ENCODE measurements at places on chromosomes 7 and 10. TPM values are rescaled to one million over a fixed set of nuclear protein-coding genes. Genes with fewer than 3 reads are reported as not detected.
A peak's percentile ranks its signal among the peaks of the same experiment; 100 is the strongest.

Gene CPA4
- total RNA-seq, result not detected

Gene FOXI2
- total RNA-seq, result not detected

DNA sequence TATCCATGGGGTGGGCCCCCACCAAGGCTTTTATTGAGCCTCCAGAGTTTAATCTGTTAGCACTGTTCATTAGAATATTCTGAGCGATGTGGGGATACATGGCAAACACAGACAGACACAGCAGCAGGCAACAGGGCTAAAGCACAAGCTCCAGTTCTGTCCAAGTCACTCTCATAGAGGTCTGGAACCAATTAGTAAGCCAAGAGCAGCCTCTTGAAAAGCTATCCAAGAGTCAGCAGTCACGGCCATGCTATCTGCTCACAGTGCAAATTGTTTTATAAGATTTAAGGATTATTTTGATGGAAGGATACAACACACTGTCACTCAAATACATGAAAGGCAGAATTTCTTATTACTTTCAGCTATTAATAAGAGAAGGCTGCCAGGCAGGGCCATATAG lies 86.4 kb upstream of the DGKB start:
- H3K4me1 ChIP-seq, result no peaks in the 10 kb centered on the region
- DNase-seq, result no peak
- no peaks in the 10 kb centered on the region for H3K27me3 ChIP-seq
- H3K36me3 ChIP-seq, result no peaks in the 10 kb centered on the region

DNA sequence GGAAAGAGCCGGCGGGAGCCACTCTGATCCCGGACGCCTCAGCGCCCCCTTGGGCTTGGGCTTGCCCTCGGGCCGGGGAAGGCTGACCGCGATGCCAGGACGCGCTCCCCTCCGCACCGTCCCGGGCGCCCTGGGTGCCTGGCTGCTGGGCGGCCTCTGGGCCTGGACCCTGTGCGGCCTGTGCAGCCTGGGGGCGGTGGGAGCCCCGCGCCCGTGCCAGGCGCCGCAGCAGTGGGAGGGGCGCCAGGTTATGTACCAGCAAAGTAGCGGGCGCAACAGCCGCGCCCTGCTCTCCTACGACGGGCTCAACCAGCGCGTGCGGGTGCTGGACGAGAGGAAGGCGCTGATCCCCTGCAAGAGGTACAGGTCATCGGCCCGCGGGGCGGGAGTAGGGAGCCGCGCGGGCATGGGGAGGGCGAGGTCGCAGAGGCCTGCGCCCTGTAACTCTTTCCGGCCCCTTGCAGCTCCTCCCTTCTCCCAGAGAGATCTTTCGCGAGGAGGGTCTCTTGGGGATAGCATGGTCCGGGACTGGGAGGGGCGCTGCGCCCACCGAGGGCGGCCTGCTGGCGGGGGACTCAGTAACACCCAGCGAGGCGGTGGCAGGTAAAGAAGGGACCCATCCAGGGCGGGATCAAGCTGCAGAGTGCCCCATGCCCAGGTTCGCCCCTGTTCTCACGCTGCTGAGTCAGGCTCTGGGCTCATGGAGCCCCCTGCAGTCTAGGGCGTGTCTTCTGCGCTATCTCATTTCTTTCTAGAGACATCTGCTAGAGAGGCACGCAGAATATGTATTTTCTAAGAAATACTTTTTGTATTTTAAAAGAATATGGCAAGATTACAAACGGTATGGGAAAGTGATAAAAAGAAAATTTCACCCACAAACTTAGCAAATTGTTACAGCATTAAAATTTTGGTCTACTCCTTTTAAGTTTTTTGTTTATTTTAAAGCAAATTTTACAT lies 687 bp downstream of the EPDR1 start:
- peak; percentile 46 for DNase-seq
- peaks cover 6% of the 10 kb centered on the region for H3K4me1 ChIP-seq
- H3K36me3 ChIP-seq, result no peaks in the 10 kb centered on the region
- H3K27me3 ChIP-seq, result peaks cover 7% of the 10 kb centered on the region
- H3K27ac ChIP-seq, result peak overlapping the region; percentile 38

DNA sequence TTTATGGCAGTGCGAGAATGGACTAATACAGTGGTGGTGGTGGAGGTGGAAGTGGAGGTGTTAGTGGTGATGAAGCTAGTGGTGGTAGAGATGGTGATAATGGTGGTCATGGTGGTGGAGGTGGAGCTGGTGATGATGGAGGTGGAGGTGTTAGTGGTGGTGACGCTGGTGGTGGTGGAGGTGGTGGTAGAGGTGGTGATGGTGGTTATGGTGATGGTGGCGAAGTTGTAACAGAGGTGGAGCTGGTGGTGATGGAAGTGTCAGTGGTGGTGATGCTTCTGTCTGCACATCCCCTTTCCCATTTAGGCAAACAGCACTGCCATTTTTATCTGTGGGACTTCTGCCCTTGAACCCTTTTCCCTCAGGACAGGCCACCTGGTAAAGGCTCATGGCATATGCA lies 7.4 kb upstream of the PTPRN2 start:
- H3K36me3 ChIP-seq, result no peaks in the 10 kb centered on the region
- H3K4me1 ChIP-seq, result no peaks in the 10 kb centered on the region
- H3K27me3 ChIP-seq, result no peaks in the 10 kb centered on the region
- no peak for DNase-seq
- H3K27ac ChIP-seq, result no peak overlapping the region

Data from colonic mucosa (tissue), 4 donors.